Activated CD4-positive, alpha-beta T cell treated with anti-CD3 and anti-CD28 coated beads, Interleukin-2, amount 10 ng/mL, durations not matched to agents 7 days and 5 days (primary cell): ENCODE measurements at places on chromosomes 6 and 20. TPM values are rescaled to one million over a fixed set of nuclear protein-coding genes. Genes with fewer than 3 reads are reported as not detected.

SPATA25 gene
- 0.84 TPM for total RNA-seq

C20orf144 gene
- total RNA-seq: 0.15 TPM

APOM gene
- total RNA-seq: 3.9 TPM

SAMD10 gene
- 16.3 TPM for total RNA-seq

DSE gene
- total RNA-seq: 4.2 TPM

OR2H1 gene
- not detected for total RNA-seq

MBOAT1 gene
- total RNA-seq: 33.0 TPM

ZFP64 gene
- total RNA-seq: 10.0 TPM

GRM1 gene
- not detected for total RNA-seq

SLC17A1 gene
- total RNA-seq: not detected

SLC32A1 gene
- total RNA-seq: not detected

BPI gene
- total RNA-seq: not detected

SYNDIG1 gene
- not detected for total RNA-seq

CNR1 gene
- total RNA-seq: not detected

PPP1R3G gene
- total RNA-seq: 0.05 TPM

SLC2A10 gene
- total RNA-seq: not detected

C6orf15 gene
- total RNA-seq: not detected

WFDC9 gene
- not detected for total RNA-seq

MEI4 gene
- not detected for total RNA-seq

MAP3K4 gene
- 43.6 TPM for total RNA-seq

ZNF318 gene
- 14.5 TPM for total RNA-seq

LMBRD1 gene
- 23.5 TPM for total RNA-seq

MOG gene
- total RNA-seq: not detected

RIPPLY2 gene
- not detected for total RNA-seq

SUN5 gene
- total RNA-seq: not detected

DOK5 gene
- total RNA-seq: not detected

EPPIN gene
- total RNA-seq: not detected

VWA7 gene
- total RNA-seq: 5.4 TPM

LY6G5C gene
- total RNA-seq: 2.1 TPM

RAB44 gene
- total RNA-seq: 0.08 TPM

TAGAP gene
- total RNA-seq: 67.9 TPM

HLA-DPA1 gene
- 29.6 TPM for total RNA-seq

ZNF334 gene
- total RNA-seq: 0.50 TPM

SEL1L2 gene
- total RNA-seq: not detected

COX4I2 gene
- not detected for total RNA-seq

PRELID3B gene
- total RNA-seq: 82.5 TPM

WFDC5 gene
- not detected for total RNA-seq

DLL1 gene
- 0.55 TPM for total RNA-seq

STAU1 gene
- 51.8 TPM for total RNA-seq

MROH8 gene
- total RNA-seq: 3.0 TPM

ADGRF5 gene
- not detected for total RNA-seq

PBOV1 gene
- not detected for total RNA-seq

CD24 gene
- 0.22 TPM for total RNA-seq

COL11A2 gene
- 1.4 TPM for total RNA-seq

PRSS16 gene
- total RNA-seq: 1.5 TPM

EEF1A2 gene
- total RNA-seq: 0.12 TPM

KCNK16 gene
- total RNA-seq: not detected

PLG gene
- total RNA-seq: 0.32 TPM

RPL10A gene
- total RNA-seq: 1,411 TPM

CLPSL1 gene
- total RNA-seq: not detected

ALDH8A1 gene
- total RNA-seq: 1.0 TPM
